ENCODE measurements at places on chromosomes 6 and 20.
A peak's percentile ranks its signal among the peaks of the same experiment; 100 is the strongest.

GRCh38 chr6:79167931-79168694 lies 66.4 kb downstream of the HMGN3 start:
- no peak for DNase-seq

- no peak for DNase-seq
Measured at GRCh38 chr20:7090811-7091210, 323.3 kb downstream of the BMP2 start.

DNA sequence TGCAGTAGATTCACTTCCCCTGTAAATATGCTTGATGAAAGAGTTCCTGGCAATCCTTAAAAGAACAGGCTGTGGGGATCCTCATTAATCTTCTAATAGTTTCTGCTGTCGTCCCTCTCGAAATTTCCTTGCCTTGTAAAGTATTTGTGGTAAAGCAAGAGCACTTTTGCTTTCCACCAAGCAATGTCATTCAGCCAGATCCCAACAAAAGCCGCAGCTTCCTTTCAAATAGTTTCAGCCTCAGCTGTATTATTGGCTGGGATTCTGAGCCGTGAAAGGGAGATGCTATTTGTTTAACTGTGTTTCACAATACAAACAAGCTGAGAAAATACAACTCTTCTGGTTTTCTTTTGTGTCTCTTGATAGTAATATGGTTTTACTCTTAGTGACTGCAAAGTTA lies 48.9 kb upstream of the EPHA7 start:
- no peak for DNase-seq

DNA sequence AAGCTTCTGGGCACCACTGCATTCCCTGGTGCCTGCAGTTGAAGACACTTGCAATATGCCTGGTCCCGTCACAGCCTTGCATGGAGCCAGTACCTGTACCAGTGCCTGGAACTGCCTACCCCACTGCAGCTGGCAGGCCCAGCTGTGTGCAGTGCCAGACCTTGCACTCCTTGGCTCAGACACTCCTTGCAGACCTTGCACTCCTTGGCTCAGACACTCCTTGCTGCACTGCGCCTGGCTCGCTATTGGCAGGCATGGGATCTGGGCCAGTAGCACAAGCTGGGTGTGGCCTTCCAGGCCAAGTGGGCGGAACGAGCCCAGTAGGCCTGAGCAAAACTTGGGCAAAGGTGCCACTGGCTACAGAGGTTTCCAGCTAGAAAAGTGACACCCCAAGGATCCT lies 1189.1 kb downstream of the GRIK2 start:
- no peak for DNase-seq

DNA sequence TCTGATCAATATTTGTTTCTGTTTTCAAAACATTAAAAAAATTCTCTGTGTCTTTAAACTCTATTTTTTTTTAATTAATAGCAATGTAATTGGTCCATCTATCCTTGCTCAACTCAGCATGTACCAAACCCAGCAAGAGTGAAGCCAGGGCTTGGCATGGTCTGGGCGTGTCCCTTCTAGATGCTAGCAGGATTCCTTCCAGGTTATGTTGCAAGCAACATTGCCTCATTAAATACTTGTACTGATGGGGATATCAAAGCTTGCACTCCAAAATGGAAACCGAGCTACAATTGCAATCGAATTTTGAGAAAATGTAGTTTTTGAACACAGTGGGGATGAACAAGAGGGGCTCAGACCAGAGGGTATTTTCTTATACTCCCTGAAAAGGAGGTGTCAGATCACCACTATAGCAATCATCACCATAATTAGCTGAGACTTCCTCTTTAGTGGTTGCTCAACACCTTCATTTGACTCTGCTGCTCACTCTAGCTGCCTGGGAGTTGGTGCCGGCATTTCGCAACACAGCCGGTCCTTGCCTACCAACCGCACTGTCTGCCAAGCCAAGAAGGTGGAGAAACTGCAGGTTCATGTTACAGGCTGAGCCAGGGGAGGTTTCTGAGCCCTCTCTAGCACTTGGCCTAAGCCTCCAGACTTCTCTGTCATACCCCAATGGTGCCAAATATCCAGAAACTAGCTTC lies 67.8 kb upstream of the RALGAPA2 start:
- DNase-seq = no peak

DNA sequence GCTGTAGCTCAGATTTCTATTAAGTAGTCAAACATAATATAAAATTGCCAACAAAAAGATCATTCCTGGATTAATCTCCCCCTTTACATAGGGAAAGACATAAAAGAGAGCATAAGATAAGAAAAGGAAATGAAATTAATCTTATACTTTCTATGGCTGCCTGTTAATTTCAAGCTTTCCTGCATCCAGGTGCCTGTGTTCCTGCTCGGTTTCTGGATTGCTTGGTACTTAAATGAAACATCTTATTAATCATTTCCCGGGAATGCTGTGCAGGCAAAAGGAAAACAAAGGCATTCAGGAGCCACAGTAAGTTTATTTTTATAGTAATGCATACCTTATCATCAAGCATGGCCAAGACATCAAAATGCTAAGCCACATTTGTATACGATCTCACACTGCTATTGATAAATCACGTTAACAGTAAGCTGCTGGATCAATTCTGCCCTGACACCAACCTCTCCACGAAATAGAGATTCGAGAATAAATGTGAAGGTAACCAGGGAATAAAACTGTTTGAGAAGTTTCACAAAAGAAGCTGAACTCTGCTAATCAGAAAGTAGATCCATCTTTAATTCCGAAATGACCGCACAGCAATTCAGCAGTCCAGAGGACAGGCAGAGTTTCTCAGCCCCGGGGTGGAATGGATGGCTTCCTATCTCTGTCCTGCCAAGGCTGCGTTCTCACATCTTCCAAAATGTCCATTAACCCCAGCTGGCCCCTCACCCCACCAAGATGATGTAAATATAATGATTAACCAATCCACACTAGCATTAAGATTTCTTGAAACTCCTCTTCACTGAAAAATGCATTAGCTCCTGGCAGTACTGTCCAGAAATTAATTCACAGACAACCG lies 32.6 kb upstream of the APCDD1L start:
- no peak for DNase-seq

DNA sequence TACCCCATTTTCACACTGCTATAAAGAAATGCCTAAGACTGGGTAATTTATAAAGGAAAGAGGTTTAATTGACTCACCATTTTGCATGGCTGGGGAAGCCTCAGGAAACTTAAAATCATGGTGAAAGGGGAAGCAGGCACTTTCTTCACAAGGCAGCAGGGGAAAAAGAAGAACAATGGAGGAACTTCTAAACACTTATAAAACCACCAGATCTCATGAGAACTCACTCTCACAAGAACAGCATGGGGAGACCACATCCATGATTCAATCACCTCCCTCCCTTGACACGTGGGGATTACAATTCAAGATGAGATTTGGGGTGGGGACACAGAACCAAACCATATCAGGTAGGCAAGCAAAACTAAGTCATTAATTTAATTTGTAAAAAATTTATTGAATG lies 343.2 kb downstream of the FRK start:
- no peak for DNase-seq

GRCh38 chr6:168171673-168172353 lies 92.8 kb upstream of the FRMD1 start:
- DNase-seq = no peak

DNA sequence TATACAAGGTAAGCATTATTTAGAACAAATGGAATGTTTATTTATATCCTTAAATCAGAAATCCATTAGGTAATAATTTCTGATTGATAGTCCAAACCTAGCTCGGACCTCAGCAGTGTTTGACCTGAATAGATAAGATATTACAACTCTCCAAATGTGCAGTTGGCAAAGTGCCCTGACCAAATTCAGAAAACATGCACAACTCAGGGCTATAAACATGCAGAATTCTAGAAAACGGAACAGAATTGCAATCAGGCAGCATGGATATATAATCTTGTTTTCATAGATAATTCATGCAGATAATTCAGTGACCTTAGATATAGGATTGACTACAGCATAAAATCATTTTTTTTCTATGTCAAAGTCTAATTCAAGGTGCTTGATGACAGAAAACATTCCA lies 626.6 kb upstream of the CITED2 start:
- no peak for DNase-seq

DNA sequence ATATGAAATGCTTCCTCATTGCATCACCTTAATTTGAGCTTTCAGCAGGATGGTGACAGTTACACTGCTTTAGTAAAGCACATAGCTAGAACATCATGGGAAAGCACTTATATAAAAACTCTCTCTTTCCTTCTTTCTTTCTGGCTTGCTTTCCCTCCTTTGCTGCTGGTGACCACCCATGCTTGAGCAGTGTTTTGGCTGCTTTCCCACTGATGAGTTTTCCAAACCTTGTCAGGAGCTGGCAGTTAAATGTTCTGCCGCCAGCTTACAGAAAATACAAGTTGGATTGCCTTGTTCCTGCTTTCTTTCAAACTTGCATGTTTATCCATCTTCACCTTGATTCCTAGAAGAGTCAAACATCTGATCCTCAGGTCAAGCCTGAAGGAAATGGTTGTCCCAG lies 323.9 kb downstream of the FOXA2 start:
- no peak for DNase-seq

DNA sequence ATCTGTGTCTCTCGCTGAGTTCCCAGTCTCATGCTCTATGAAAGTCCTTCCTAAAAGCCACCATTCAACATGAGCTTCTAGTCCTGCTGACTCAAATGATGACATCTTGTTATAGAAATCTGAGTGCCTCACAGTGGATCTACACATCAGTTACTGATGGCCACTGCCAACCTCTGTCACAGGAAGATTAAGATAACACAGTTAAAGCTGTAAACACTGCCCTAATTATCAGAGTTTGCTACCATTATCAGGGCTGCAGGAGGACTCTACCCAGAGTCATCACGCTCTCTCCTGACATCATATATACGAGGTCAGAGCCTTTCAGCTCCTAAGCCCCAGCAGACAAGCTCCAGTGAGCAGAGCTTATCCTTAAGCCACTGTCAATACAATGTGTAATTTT lies 63.2 kb downstream of the HIVEP2 start:
- no peak for DNase-seq

DNA sequence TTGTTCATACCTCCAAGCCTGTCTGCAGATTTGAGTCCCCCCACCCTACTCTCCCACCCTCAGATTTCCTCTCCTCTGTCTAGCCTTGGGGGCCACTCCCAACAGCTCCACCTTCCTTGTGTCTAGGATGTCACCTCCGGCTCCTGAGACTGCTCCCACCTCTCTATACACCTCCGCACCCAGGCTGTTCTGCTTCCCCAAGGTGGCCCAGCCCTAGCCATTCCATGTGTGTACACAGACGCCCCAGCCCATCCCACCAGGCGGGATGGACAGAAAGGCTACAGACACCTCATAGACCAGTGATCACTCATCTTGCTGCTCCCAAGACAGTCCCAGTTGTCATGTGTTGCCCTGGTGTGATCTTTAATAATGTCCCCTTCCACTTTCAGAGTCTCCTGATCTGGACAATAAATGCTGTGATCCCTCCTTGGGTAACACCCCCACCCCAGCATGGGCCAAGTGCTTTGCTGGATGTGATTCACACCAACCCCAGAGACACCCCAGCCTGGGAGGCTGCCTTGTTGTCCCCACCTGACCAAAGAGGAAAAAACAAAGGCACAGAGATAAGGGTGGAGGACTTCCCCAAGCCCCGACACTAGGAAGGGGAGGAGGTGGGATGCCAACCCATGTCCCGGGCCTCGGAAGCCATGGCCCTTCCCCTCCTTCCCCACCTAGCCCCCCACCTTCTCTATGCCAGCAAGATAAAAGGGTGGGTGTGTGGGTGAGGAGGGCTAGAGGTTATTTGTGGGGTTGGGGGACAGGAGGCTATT lies 36.1 kb downstream of the MDFI start:
- no peak for DNase-seq

DNA sequence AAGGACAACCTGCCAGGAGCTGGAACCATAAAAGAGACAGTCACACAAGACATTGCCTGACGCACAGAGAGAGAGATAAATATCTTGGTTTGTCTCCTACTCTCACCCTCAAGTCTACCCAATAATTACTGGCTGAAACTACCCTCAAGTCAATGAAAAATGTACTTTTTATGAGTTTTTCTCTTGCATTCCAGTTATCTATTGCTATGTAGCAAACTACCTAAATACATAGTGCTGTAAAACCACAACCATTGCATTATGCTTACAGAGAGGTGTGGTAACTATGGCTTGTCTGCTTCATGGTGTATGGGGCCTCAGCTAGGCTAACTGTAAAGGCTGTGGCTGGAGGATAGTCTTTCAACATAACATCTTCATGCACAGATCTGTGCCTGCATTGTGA lies 247.8 kb downstream of the HAO1 start:
- no peak for DNase-seq

DNA sequence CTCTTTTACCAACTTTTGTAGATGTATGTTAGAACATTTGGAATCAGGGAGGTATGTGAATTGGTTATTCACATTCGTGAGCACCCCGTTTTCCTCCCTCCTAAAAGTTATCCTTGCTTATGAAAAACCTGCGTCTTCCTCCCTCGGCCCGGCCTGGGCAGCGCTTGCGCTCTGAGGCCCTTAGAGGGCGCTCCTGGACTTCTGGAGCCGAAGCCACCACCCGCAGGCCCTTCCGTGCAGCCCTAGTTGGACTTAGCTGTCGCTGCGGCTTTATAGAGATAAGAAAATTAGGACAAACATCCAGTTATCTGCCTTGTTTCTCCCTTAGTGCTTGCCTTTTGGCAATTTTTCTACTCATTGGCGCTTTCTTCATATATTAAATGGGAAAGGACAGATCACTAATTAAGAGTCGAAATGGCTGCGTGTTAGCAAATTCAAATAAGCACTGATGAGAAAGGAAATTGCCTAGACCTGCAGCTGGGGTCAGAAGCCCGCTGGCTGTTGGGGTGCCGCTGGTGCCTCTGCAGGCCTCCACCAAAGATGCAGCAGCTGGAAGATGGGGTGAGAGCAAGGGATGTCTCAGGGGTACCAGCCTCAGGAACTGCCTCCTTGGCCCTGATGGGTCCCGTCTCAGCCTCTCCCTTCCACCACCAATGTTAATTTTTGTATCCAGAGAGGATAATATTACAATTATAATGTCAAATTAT lies 5.2 kb downstream of the FNDC1 start:
- DNase-seq = peak; percentile 41

DNA sequence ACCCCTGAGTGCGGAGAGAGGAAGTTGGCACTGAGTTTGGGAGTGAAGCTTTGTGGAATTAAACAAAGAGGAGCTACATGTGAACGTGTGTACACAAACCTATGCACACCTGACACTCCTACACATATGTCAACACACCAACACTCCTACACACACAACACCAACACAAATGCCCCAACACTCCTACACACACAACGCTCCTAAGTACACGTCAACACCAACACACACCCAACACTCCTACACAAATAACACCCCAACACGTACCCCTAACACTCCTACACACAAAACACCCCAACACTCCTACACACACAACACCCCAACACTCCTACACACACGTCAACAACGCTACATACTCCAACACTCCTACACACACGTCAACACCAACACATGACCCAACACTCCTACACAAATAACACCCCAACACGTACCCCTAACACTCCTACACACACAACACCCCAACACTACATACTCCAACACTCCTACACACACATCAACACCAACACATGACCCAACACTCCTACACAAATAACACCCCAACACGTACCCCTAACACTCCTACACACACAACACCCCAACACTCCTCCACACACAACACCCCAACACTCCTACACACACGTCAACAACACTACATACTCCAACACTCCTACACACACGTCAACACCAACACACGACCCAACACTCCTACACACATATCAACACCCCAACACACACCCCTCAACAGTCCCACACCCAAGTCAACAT lies 40.1 kb upstream of the ZBP1 start:
- DNase-seq = no peak
